A549 treated with Hydrocortisone at 1 μM for 4 hours (cell line): ENCODE measurements at places on chromosomes 4 and X. TPM values are rescaled to one million over a fixed set of nuclear protein-coding genes. Genes with fewer than 3 reads are reported as not detected.

Gene FGA
- 17.8 to 22.6 TPM (median 19.0 TPM) in 5 replicates for total RNA-seq

Gene PAGE4
- not detected in 5 replicates for total RNA-seq

Gene RBM46
- not detected in 5 replicates for total RNA-seq

Gene EOLA2
- 55.1 to 63.3 TPM (median 62.4 TPM) in 5 replicates for total RNA-seq

Gene PNMA5
- not detected in 5 replicates for total RNA-seq

Gene F8A2
- total RNA-seq: not detected in 5 replicates

Gene DOCK11
- 6.3 to 8.5 TPM (median 7.0 TPM) in 5 replicates for total RNA-seq

Gene ALB
- total RNA-seq: 1.7 to 2.3 TPM in 2 of 5 replicates, not detected in the others

Gene SYP
- 2.5 to 2.9 TPM (median 2.8 TPM) in 5 replicates for total RNA-seq

Gene UGT2A3
- 0.03 to 0.14 TPM (median 0.07 TPM) in 5 replicates for total RNA-seq
